ENCODE measurements at places on chromosomes 4 and X.

GRCh38 chr4:119041951-119042560, 93.6 kb upstream of the MYOZ2 start:
- no peak for DNase-seq

- no peak for DNase-seq
Measured at GRCh38 chr4:135207531-135207930, 1005.9 kb upstream of the PABPC4L start.

DNA sequence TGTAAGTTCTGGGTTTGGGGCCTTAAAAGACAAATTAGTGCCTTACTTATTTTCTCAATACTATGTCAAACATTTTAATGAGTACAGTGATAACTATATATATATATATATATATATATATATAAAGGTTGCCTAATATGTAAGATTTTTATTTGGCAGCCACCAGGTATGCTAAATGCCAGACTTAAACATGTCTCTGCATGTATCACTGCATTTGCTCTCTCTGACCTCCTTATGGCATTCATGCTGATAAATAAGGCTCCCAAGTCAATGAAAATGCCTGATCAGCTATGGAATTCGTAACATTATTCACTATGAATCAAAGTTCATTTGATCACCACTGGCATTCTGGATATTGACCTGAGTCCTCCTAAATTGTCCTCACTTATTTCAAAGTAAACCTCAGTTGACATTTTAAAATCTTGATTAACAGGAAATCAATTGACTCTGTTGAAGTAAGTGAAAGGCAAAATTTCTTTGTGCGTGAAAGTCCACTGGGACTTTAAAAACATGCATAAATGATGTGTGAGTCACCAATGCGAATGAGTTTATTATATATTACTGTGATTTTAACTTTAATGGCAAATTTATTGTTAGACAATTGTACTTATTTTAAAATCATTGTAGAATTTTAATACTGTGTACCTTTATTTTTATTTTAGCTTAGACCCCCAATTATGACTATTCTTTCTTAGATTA, 29.2 kb upstream of the AREG start:
- no peak for DNase-seq

DNA sequence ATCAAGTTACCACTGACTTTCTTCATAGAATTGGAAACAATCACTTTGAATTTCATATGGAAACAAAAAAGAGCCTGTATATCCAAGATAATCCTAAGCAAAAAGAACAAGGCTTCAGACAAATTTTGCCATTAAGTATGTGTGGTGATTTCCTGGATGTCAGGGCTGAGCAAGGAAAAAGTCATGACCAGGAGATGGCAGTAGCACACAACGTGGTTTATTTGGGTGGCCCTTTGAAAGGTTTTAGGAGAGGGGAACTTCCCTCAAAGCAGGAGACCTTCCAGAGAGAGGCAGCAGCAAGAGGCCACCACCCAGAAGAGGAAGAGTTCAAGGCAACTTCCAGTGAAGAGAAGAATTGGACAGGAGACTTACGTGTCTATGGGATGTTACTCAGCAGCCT, 18.1 kb upstream of the ZXDB start:
- DNase-seq, result no peak

DNA sequence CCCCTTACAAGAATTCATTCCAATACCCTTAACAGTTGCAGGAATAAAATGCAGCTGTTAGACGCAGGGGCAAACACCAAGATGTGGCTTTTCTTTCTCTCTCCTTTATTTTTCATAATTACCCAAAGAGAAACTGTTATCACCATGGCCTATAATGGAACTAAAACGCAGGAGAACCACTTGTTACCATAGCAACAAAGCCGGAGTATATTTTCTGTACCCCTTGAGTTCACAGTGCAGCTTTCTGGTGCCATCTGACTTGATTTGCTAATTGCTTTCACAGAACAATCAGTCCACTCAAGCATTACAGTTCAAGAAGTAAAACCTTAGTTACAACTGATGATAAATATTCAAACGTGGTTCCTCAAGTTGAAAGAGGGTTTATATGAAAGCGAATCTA, 157.9 kb downstream of the AMELX start:
- DNase-seq, result no peak

GRCh38 chr4:5839751-5840674, 52.9 kb downstream of the CRMP1 start:
- no peak for DNase-seq
